ENCODE measurements at places on chromosomes 2 and 18.

- DNase-seq, result no peak
These were observed 80.5 kb downstream of the TMEM185B start for GRCh38 chr2:120142528-120143219.

- DNase-seq, result no peak
These were observed 352.4 kb downstream of the XIRP2 start for GRCh38 chr2:167240671-167241070.

DNA sequence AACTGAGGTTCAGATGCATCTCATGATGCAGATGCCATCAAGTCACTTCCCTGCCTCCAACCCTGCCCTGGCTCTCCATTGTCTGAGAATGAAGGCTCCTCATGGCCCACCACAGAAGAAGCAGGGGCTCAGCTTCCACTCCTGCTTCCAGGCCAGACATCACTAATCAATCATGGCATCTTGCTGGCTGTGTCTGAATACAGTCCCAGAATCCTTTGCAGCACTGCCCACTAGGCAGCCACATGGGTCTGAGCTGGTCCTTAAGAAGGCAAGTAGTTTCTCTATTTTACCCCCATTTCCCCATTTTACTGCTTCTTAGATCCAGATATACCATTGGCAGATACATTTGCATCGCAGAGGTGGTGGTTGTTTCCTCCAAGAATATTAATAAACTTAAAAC lies 7.3 kb downstream of the ASPRV1 start:
- no peak for DNase-seq

- no peak for DNase-seq
These were observed 234.0 kb downstream of the EPHA4 start for GRCh38 chr2:221337957-221338685.

- no peak for DNase-seq
These were observed 380.6 kb upstream of the NXPH2 start for GRCh38 chr2:139160836-139161235.
